NCI-H2107 (cell line): ENCODE measurements at places on chromosomes 1 and 21.

- no peak for DNase-seq
Observed at GRCh38 chr21:36923270-36923669, 43.2 kb downstream of the HLCS start.

GRCh38 chr21:45276596-45276995, 11.1 kb downstream of the POFUT2 start:
- DNase-seq = no peak

DNA sequence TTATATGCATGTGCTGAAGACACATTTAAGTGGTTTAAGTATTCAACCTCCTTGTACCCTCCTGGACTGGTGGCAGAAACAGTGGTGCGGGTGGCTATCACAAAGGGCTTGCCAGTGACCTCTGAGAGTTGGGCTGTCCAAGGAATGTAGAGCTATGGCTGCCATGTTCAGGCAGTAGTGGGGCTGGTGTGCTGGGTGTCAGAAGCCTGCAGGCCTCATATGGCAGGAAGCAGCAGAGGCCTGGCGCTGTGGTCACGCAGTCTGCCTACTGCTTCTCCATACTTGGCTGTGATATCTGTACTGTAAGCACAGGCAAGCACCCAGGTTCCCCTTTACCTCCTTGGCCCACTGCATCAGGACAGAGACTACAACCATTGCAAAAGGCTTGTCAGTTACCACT, 870.0 kb downstream of the LRRIQ3 start:
- DNase-seq = no peak

DNA sequence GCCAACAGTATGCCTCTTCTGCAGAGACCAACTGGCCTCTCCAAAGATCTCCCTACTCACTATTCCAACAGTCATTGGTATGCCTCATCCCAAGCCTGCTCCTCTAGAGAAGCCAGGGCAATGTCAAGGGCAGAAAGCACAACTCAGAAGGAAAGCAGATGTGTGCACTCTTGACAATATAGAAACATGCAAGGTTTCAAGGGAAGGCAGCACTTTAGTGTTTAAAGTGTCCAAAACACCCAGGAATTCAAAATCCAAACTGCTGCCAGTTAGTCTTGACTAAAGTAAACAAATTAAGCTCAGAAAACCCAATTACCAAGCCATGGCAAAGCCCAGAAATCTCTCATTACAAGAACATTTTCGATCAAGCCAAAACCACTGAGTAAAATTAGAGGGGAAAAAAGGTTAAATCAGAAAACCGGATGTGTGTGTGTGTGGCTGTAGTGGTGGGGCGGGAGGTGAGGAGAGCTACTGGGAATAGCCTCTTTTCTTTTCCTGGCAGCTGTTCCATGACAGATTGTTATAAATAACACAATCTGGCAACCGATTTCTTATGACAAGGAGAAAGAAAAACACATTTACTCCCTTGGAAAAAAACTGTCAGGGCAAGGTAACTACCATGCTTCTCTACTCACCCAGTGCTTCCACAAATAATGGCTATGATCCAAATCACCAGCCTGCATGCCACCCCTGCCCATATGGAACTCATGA, 39.2 kb downstream of the EIF2B3 start:
- no peak for DNase-seq

GRCh38 chr1:239858057-239858456, 233.6 kb upstream of the FMN2 start:
- no peak for DNase-seq

- DNase-seq = no peak
Observed at GRCh38 chr1:217482356-217483102, 148.4 kb downstream of the GPATCH2 start.

DNA sequence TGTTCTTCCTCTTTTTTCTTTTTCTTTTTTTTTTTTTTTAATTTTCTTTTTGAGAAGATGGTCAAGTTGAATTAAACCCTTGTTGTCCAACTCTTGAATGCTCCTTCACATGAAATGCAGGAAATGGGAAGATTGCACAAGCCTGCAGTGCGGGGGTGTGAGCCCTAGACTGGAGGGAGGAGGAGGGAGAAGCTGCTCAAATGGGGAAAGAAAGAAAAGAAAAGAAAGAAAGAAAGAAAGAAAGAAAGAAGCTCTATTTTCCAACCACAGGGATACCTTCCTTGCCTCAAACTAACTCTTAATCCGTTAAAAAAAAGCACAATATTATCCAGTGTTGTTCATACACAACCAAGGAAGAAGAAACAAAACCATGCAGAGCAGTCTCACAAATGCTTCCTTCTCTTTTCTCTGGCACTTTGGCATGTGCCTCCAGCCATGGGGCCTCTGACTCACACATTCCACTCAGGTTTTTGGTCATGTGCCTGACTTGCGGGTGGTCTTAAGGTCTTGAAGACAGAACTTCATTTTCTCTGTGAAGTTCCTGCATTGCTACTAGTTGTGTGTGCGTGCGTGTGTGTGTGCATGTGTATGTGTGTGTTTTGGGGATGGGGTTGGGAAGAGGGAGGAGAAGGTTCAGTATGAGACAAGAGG, 276.1 kb downstream of the RPS6KC1 start:
- no peak for DNase-seq

GRCh38 chr1:48750109-48750508, 26.6 kb downstream of the BEND5 start:
- DNase-seq = no peak

DNA sequence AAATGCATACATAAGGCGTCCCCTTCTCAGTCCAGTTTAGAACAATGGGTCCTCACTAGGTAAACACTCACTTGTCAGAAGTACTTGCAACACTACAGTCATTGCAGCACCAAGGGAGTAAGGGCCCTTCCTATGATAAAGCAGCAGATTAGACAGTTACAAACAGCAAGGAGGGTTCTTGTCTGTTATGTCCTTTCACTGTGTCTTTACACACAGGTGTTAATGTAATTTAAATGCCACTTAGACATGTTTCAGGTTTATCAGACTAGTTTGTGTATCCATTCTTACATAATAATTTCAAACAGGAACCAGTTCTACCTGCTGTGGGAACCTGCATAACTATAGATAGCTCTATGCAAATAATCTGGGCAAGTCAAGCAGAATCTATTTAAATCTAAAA, 105.6 kb upstream of the USH2A start:
- DNase-seq = no peak

DNA sequence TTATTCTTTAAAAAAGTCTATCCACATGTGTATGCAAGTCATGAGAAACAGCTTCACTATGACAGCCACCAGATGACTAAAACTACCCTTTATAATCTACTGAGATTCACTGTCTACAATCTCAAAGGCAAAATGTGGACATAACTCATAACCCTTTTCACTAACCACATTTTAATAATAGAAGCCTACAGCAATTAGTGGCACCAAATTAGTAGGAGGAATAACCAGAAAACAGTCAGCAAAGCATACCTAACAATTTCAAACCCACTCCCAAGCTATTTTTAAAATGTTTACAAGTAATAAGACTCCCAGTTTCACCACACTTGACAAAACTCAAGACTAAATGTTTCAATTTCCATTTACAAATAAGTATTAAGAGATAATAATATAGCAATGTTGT, 442.9 kb downstream of the PTPRC start:
- DNase-seq = no peak

DNA sequence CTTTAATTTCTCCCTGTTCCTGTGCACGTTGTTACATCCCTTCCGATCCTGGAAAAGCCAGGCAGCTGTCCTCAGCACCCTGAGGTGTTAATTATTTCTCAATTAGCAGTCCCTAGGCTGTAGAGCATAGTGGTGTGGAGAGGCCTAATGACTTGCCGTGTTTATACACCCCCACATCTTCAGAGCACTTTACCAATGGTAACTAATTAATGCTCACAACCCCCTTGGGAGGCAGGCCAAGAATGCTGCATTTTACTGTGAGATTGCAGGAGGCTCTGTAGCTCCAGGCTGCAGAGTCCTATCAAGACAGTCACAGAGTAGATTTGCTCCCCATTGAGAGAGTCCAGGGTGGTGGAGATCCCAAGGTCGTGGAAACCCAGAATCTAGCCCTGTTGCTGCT, 2.4 kb upstream of the PARS2 start:
- DNase-seq = no peak

GRCh38 chr1:147171399-147172167, 687 bp downstream of the PRKAB2 start:
- DNase-seq = no peak

- no peak for DNase-seq
Observed at GRCh38 chr21:38503583-38503982, 5.3 kb upstream of the ERG start.

GRCh38 chr1:45442272-45442671, 48.7 kb downstream of the TESK2 start:
- DNase-seq = no peak

GRCh38 chr21:30625449-30626165, 5.2 kb downstream of the KRTAP20-4 start:
- DNase-seq = no peak

GRCh38 chr1:189121941-189122340, 1355.7 kb downstream of the BRINP3 start:
- no peak for DNase-seq

DNA sequence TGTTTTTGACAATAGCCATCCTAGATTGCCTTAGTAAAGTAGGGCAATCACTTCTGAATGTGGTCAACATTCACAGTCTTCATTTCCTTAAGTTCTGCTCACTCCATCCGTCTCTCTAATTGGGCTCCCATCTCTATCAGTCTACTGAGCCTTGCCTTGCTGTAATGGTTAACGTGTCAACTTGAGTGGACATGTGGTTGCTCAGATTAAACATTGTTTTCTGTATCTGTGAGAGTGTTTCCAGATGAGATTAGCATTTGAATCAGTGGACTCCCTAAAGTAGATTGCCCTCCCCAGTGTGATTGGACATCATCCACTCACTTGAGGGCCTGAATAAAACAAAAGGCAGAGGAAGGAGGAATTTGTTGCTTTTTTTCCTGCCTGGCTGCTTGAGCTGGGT, 26.4 kb downstream of the C1orf216 start:
- no peak for DNase-seq

GRCh38 chr1:9792156-9793042, 31.4 kb downstream of the CLSTN1 start:
- no peak for DNase-seq

GRCh38 chr1:9612871-9613624, 24.3 kb downstream of the TMEM201 start:
- no peak for DNase-seq

- DNase-seq = no peak
Observed at GRCh38 chr21:43694437-43695079, 24.4 kb upstream of the PDXK start.

GRCh38 chr21:15749082-15749860, 19.5 kb downstream of the USP25 start:
- DNase-seq = no peak

GRCh38 chr1:222670110-222670509, 42.2 kb downstream of the AIDA start:
- no peak for DNase-seq

- no peak for DNase-seq
Observed at GRCh38 chr1:226438007-226438406, 30.1 kb upstream of the PARP1 start.
